Stimulated activated CD4-positive, alpha-beta T cell treated with anti-CD3 and anti-CD28 coated beads, Interleukin-1b, Interleukin-23, amount 100 ng/mL, for 1 hour (primary cell): ENCODE measurements at places on chromosomes 1 and 21.

DNA sequence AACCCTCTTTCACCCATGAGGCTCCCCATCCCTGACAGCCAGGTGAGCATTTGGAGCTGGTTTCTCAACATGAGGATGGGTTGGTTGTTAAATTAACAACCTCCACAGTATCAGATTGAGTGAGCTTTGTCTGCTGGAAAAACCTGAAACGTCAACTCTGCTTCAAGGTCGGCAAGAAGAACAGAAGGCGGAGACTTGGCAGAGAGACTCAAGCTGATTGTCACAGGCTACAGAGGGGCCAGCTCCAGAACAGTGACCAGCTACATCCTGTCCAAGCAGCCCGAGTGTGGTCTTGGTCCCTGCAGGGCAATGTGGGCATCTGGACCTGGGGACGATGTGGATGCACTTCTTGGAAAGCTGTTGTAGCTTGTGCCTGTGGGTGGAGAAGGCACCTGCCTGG, 36.6 kb upstream of the TMEM51 start:
- no peak for DNase-seq

DNA sequence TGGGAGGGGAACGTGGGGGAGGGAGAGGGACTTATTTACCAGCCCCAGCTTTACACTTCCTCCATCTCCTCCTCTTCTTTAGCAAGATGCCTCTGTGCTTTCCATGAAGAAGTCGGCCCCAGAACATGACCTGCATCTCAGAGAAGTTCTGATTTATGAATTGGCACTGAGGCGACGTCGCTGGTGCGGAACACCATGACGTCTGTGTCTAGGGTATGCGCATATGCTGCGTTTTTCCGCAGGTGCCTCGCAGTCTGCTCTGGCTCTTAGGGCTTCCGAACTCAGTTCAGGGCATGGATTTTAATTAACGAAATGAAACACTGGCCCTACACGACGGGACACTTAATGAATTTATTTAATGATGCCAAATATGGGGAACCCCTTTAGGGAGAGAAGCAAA, 510.3 kb downstream of the SMYD3 start:
- no peak for DNase-seq

- no peak for DNase-seq
Measured at GRCh38 chr21:32413015-32413504, 554 bp downstream of the EVA1C start.

GRCh38 chr1:25735956-25736529, 64.0 kb upstream of the SELENON start:
- no peak for DNase-seq

DNA sequence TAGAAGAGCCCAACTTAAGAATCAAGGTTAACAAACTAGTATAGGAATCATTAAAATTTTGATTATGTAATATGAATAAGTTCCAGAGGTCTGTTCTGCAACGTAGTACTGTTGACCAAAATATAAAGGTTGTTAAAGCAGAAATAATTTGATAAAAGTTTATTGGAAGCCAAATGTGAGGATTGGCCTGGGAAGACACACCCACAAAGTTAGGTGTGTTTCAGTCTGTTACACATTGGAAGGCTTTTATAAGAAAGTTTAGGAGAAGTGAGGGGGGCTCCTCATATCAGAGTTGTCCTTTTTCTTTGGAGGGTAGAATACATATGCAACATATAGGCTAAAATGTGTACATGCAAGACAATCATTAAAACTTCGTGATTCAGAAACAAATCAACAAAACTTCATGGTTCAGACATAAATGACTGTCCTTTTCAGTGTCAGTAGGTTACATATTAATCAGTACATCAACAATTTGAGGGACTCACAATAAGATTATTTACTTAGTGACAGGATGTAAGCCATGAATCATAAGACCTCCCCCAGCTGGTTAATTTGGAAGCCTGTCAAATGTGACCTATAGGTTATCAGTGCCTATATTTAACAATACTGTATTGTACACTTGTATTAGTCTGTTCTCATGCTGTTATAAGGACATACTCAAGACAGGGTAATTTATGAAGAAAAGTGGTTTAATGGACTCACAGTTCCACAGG, 245.0 kb upstream of the B3GALT2 start:
- DNase-seq, result no peak
